ENCODE measurements at places on chromosomes 1 and 21.

- ATAC-seq: no peak
These were observed 102.8 kb upstream of the C1orf21 start for GRCh38 chr1:184283999-184284398.

DNA sequence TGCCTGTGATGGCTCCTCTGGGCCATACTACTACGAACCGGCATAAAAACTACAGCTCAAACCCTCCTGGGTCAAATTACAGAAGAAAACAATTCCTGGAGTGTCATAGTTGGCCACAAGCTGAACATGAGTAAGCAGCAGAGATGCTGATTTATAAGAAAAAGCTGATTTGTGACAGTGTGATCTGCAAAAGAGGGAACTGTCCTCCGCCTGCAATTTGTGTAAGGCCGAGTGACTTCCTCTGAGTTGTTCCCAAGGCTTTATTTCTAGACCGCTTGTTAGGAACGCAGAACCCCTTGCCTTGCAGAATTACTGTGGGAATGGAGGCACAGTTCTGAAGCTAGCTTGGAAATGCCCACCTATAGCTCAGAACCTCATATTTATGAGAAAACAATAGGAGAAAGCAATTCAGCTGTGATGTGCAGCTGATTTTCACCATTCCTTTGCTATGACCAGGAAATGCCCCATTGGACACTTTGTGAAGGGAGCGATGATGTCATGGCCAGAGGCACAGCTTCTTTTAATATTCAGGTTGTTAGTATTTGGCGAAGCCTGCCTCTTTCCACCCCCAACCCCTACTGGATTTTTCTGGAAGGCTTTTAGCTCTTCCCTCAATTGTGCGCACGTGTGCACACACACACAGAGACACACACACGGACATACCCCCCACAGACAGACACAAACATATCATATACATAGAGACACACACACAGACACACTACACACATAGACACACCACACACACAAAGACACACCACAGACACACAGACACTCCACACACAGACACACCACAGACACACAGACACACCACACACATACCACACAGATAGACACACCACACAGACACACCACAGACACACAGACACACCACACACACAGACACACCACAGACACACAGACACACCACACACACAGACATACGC, 47.6 kb downstream of the IER5 start:
- peak; percentile 23 for ATAC-seq

DNA sequence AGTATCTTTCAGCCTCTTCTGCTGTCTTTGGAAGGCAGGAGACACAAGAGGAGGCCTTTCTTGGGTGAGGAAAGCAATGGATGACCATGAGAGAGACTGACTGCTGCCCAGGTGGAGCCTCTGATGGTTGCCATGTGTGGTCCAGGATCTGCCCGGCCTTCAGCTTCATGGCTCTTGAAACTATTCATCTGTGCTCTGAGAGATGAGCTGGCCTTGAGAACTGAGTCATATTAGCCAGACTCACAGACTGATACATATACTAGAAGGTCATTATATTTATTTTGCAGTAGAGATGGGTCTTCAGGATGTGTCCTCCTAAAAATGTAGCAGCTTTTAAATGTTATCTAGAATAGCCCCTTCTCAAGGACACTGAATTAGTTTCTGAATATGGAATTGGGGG, 33.7 kb downstream of the PTGFRN start:
- peak; percentile 95 for ATAC-seq

- no peak for ATAC-seq
These were observed 13.3 kb downstream of the KNCN start for GRCh38 chr1:46538147-46538546.

- ATAC-seq: peak; percentile 90
These were observed 33.3 kb downstream of the GNPAT start for GRCh38 chr1:231274119-231274825.

GRCh38 chr1:69157046-69157756, 410.5 kb upstream of the LRRC7 start:
- no peak for ATAC-seq

DNA sequence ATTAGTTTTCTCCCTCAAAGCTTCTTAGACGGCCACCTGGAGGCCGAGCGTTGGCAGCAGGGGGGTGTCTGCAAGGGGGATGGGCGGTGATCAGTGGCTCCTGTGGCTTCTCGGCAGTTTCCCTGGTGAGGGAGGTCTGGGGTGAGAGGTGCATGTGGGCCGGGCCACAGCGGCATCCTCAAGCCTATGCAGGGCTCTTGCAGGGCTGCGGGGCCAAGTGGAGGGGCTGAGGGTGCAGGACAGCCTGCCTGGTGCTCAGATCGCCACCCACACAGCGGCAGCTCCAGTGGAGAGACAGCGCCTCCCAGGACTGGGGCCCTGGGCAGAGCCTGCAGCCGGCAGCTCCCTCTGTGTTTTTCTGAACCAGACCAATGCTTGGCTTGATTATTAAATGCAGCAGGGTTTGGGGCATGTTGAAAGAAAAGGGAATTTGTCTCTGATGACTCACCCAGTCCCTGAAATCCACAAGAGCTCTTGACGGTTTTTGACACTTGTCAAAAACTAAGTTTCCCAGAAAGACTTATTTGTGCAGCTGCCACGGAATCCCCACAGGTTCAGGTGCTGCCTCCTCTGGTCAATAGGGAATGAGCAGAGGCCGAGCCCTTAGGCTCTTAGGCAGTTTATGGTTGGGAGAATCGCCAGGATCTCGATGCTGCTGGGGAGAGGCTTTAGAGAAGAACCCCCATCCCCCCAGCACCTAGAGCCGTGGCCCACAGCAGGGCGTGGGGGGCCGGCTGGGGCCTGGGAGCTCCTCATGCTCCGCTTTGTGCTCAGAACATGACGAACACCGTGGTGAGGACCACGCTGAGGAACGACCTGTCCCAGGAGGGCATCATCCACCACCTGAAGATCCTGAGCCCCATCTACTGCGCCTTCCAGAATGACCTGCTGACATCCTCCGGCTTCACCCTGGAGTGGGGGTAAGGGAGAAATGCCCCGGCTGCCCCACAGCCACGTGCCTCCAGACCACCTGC, 54.7 kb downstream of the UMODL1 start:
- no peak for ATAC-seq

DNA sequence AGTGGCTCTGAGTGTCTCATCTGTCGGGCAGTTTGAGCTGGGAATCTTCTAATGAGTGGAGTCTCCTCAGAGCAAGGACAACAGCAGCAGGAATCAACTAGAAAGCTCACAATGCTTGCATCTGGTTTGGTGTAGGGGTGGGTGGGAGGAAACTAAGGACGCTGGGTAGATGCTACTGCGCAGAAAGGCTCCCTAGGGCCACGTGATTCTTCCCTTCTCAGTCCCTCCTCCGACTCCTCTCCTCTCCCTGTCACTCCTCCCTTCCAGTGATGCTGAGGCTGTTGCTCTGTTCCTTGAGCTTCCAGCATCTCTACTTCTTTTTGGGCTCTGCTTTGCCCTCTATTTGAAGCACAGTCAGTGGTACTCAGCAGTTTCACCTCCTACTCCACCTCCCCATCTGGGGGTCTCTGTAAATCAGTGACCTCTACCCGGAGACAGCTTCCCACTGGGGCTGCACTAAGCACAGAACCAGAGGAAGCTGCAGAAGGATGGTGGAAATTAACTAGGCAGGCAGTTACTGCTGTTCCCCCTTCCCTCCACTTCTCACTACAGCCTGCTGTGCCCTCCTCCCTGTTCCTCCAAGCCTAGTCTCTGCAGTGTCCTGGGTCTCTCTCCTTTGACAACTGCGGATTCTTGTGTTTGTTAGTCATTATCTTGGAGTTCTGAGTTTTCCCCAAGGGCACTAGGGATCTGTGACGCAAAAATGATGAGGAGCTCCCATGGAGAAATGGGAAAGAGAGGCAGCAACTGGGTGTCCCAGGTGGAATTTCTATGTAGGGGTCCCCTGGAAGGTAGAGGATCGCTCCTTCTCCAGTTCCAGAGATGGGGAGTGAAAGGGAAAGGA, 5.8 kb downstream of the LINGO4 start:
- ATAC-seq: no peak

GRCh38 chr1:3156936-3157335, 87.9 kb downstream of the PRDM16 start:
- no peak for ATAC-seq

- ATAC-seq: no peak
These were observed 29.7 kb downstream of the JUN start for GRCh38 chr1:58754073-58754613.

- ATAC-seq: no peak
These were observed 36.0 kb downstream of the F5 start for GRCh38 chr1:169550294-169550693.

GRCh38 chr1:186768906-186769305, 59.8 kb upstream of the PLA2G4A start:
- no peak for ATAC-seq

DNA sequence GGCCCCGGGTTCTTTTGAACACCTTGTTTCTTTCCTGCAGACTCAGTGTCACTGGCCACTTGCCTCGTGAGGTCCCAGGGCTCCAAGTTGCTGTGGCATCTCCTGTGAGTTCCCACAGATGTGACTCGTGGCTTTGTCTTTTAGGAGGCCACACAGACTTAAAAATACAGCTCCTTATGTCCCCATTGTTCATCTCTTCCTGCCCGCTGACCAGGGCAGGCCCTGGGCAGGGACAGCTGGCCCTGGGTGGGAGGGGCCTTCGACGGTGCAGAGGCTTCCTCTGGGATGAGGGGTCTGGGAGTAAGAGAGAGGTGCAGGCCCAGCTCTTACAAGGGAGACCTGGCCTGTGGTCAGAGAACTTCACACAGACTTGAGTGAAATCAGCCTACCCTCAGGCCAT, 15.6 kb downstream of the LDLRAP1 start:
- ATAC-seq: no peak

GRCh38 chr1:156903328-156904091, 10.0 kb downstream of the PEAR1 start:
- no peak for ATAC-seq

DNA sequence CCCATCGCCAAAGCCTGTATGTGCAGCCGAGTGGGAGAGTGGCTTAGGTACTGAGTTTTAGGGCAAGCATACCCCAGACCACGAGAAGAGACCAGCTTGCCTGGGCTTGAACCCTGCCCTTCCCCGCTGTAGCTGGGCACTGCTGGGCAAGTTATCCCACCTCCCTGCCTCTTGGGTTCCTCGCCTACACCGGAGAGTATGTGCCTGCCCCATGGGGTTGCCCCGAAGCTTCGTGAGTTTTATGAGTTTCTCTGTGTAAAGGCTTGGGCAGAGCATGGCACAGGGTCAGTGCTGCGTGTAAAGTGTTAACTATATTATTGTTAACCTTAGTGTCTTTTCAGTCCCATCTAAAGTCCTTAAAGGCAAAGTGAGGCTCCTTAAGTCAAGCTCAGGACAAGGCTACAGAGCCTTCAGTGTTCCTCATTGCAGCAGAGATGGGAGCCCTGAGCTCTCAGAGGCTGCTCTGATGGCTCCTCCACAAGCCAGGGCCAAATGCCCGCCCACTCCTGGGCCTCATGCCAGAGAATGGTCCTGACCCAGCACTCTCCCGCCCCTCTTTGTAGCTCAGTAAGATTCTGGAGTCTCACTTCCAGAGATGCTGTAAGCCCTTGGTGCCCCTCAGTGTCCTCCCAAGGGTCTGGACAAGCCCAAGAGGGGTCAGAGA, 37.0 kb upstream of the KCNA10 start:
- no peak for ATAC-seq

DNA sequence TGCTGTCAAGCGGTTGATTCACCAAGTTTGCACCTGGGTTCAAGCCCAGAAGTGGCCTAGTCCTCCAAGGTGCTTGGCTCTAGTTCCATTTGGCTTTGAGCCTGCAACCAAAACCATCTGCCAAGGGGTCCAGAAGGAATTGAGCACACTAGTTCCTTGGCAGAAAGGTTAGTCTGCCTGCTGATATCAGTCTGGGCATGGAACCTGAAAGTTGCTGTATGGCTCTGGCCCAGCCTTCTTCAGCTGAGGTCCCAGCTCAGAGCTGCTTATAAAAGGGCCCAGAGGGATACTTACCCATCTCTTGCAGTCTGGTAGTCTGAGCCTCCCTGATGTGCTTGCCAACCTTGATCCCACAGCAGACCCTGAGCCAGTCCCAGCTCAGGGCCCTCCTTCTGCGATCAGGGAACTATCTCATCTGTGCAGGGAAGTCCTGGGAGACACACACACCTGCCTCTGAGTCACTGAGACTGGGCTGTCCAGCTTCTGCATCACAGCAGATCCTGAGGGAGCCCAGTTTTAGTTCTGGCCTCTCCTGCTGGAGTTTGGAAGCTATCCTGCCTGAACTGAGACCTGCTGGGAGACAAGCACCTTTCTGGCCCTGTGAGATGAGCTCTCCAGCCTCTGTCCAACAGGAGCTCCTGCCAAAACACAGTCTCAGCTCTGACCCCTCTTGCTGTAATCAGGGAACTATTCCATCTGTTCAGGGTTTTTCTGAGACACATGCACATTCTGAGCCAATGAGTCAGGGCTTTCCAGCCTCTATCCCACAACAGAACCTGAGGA, 75.8 kb downstream of the CTH start:
- ATAC-seq: peak; percentile 7

DNA sequence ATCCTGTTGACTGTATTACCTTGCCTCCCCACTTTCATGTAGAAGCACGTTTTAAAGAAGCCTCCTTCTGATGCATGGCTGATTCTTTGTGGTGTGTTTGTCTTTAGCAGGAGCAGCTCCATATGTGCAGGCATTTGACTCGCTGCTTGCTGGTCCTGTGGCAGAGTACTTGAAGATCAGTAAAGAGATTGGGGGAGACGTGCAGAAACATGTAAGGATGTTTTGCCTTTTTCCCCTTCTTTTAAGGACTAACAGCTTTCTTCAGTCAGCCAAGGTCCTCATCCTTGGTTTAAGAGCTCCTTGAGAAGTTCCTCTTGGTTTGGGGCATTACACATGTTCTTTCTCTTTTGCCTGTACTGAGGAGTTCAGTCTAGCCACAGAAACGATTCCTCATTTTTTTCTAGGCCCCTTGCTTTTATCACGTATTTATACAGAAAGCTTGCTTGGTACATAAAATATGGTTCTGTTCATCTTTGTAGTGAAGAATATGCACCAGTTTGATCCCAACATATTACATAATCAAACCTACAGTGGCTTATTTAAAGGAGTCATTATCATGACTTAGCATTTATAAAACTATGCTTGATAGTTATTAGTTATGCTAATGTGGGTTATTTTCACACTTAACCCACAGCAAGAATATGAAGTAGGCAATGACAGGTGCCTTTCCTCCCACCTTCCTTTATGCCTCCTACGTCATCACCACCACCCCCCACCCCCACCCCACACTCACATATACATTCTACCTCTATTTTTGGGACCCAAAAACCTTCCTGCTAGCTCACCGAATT, 19.6 kb downstream of the CAP1 start:
- peak; percentile 12 for ATAC-seq

- ATAC-seq: no peak
These were observed 231.3 kb downstream of the C1orf94 start for GRCh38 chr1:34408011-34408410.

GRCh38 chr1:82836213-82836972, 1035.7 kb downstream of the ADGRL2 start:
- ATAC-seq: no peak

DNA sequence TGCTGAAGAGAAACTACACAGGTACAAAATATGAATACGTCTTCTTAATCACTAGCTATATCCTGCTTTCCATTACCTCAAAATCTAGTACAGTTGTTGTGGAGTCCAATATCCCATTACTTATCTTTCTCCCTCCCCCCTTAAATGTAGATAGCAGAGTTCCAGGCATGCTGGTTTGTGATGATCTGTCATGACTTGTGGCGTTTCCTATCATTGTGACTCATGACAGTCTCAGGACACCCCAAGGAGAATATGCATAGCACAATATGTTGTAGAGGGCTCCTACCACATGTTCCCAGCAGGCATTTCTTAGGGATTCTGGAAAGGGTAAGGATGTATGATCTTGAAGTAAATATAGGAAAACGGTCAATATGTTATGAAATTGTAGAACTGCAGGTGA, 206.9 kb downstream of the USH2A start:
- ATAC-seq: no peak

GRCh38 chr1:183251959-183252450, 65.9 kb downstream of the LAMC2 start:
- no peak for ATAC-seq
